Coronary artery (tissue), 2 donors: ENCODE measurements at places on chromosomes 11 and 22.

DNA sequence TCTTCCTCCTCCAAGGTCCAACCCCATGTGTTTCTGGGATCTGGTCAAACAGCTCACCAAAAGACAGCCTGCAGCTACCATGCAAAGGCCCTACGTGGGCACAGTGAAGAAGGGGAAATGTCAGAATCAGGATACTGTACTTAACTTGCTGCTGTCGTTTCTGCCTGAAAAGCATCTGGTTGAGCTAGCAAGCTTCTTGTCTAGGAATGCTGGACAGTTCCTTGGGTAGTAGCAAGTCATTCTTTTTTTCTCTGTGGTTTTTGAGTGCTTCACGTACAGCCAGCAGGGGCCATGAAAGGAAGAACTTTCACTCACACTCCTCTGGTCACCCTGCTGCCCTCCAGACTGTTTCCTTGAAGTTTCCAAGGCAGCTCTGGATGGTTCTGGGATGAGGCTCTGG, 24.7 kb downstream of the RCOR2 start:
- no peak for DNase-seq

GRCh38 chr22:47307822-47308221, 545.4 kb downstream of the TBC1D22A start:
- DNase-seq: peak; percentile 8

DNA sequence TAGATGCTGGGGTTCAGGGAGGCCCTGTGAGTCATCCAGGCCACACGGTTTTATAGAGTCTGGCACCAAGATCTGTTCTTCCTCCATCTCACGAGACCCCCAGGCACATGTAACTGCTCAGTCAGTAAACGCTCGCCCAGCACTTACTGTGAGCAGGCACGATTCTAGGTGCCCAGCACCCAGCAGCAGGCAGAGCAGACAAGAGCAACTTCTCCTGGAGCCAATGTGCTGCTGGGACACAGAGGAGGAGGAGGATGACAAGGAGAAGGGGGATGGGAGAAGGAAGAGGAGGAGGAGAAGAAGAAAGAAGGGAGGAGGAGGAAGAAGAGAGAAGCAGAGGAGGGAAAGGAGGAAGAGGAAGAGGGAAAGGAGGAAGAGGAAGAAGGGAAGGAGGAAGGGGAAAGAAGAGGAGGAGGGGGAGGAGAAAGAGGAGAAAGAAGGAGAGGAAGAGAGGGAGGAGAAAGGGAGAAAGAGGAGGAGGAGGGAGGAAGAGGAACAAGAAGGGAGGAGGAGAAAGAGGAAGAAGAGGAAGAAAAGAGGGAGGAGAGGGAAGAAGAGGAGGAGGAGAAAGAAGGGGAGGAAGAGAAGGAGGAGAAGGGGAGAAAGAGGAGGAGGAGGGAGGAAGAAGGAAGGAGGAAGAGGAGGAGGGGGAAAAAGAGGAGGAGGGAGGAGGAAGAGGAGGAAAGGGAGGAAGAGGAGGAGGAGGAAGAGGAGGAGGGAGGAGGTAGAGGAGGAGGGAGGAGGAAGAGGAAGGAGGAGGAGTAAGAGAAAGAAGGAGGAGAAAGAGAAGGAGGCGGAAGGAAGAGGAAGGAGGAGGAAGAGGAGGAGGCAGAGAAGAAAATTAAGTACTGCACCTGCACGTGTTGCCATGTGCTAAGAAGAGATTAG, 77.6 kb upstream of the RTL6 start:
- DNase-seq: no peak

DNA sequence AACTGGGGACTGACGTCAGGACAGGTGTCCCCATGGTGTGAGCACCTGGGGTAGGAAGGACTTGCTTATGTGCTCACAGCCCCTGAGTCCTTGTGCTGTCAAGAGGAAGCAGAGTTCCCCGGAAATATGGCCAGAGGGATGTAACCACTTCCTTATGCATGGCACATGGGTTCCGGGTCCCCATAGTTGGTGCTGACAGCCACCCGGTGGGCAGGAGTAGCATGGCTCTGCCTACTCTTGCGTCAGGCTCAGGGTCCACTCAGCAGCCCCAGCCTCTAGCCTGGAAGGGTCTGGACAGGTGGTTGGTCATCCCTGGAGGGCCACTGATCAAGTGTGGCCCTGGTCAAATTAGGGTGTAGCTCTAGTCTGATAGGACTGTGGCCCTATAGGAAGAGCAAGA, 42.8 kb upstream of the CCND1 start:
- peak; percentile 57 for DNase-seq

DNA sequence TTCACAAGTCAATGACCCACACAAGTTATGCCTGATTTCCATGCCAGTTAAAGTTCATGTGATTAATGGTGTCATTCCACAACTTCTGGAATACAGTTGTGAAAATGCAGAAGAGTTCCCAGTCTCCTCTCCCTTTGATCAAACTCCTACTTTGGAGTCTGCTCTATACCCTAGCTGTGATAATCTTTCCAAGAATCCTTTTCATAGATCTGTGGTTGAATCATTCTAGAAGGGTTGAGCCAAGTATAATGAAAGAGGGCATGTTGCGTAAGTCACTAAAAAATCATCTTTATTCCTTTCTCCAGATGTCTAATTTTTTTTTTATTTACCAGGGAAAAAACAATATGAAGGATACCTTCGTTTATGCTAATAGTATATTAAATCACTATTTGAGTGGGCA, 89.7 kb upstream of the CARD18 start:
- no peak for DNase-seq

DNA sequence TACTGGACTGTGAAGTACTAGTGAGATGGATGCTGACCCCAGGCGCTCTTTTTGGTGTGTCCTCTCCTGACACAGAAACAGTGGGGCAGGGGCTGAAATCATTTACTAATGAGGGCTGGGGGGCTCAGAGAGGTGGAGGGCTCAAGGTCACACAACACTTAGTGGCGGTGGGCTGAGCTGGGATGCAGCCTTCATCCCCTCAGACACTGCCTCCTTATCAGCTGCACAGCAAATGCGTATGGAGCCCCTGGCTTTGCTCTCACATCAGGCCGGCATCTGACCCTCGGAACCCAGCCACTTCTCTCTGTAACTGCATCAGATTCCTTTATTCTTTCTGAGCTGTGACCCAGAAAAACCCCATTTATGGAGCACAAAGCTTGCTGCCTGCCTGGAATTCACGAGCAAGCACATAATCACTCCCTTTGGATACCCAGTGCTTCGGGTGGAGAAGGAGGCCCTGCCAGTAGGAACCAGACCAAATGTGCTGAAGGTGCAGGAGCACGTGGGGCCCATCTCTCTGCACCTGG, 736.6 kb downstream of the TBC1D22A start:
- no peak for DNase-seq

GRCh38 chr11:69509846-69510390, 28.5 kb downstream of the LINC01488 start:
- DNase-seq: no peak

- no peak for DNase-seq
Measured at GRCh38 chr11:125465255-125465654, 30.8 kb downstream of the FEZ1 start.

DNA sequence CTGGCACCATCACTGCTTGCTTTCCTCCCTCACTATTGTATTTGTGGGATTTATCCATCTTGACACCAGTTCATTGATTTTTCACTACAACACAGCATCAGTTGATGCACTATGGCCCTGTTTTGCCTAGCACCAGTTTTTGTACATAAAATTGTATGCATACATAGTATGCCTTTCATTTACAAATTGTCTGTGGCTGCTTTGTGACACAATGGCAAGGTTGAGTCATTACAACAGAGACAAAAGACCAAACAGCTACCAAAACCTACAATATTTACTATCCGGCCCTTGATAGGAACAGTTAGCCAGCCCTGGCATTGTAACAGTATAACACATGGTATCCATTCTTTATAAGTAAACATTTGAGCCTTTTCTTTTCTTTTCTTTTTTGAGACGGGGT, 150.3 kb downstream of the LDLRAD3 start:
- no peak for DNase-seq

DNA sequence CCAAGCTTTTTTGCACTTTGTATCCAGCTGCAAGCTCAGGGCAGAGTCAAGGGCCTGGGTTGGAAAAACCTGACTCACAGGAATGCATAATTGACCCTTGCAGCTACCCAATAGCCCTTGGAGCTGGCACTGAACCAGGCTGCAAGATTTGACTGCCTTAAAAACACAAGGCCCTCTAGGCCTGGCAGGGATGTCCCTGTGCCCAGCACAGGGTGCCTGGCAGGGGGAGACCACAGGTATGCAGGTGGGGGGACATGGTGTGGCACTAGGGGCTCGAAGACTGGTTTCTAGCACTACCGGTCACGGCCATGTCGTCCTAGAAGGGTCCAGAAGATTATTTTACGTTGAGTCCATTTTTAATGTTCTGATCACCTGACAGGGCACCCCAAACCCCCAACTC, 30.2 kb downstream of the SBF1 start:
- no peak for DNase-seq

DNA sequence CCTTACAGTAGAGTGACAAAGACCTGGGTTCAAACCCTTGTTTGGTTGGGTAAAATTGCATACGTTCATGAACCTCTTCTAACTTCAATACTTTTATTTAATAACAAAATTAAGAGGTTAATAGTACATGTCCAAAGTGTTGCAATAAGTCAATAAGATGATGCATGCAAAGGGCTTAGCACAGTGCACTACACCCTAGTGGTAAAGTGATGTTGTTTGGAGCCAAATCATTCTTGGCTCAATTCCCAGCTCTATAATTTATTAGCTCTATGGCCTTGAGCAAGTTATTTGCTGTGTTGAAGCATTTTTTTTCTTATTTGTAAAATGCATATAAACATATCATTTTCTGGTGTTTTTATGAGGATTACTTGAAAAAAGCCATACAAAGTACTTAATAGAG, 945.3 kb downstream of the LRRC4C start:
- no peak for DNase-seq
